ENCODE measurements at places on chromosomes 1 and 21. TPM values are rescaled to one million over a fixed set of nuclear protein-coding genes. Genes with fewer than 3 reads are reported as not detected.

Gene C1orf53
- 7.7 TPM for total RNA-seq

Gene ZSCAN20
- 1.9 TPM for total RNA-seq

Gene ATP1A4
- not detected for total RNA-seq

Gene KRTAP7-1
- not detected for total RNA-seq

Gene FCAMR
- 0.08 TPM for total RNA-seq

Gene PLEKHO1
- total RNA-seq = 8.8 TPM

Gene ERG
- 0.06 TPM for total RNA-seq

Gene UBL4B
- not detected for total RNA-seq

Gene LYST
- 6.5 TPM for total RNA-seq

Gene GNB1
- total RNA-seq = 178 TPM

All from A549 treated with DMSO at 1 μM for 4 hours (cell line).